ENCODE measurements at places on chromosomes 7 and 10. TPM values are rescaled to one million over a fixed set of nuclear protein-coding genes. Genes with fewer than 3 reads are reported as not detected.

The CRPPA gene
- 3.7 TPM for polyA plus RNA-seq

The EPDR1 gene
- 21.6 TPM for polyA plus RNA-seq

The CHST3 gene
- 10.1 TPM for polyA plus RNA-seq

The TRIM50 gene
- 0.14 TPM for polyA plus RNA-seq

The GIMAP8 gene
- polyA plus RNA-seq, result 28.7 TPM
